GM12878 (cell line): ENCODE measurements at places on chromosomes 1 and 21. TPM values are rescaled to one million over a fixed set of nuclear protein-coding genes. Genes with fewer than 3 reads are reported as not detected.

The TMEM200B gene
- total RNA-seq: 0.08 TPM in 1 of 2 replicates, not detected in the other

- no peak for DNase-seq
Observed at GRCh38 chr1:181013144-181013543, 9.5 kb downstream of the STX6 start.

DNA sequence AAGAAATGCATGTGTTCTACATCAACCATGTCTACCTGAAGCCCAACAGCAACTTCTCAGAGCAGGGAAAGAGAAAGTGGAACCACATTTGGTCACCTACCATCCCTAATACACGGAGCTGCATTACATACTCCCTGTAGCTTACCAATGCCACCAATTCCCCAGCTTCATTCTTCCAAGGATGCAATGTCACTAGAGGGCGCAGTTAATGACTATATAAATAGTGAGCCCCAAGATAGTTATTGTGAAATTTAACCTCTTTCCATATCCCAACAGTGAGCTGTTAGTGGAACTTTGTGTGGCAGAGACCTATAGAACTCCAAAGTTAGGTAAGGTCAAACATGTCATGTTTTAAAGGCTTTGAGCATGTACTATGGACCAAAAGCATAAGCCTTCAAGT, 618.3 kb downstream of the SMYD3 start:
- peak; percentile 20 for DNase-seq

GRCh38 chr1:73839922-73840321, 358.1 kb downstream of the LRRIQ3 start:
- no peak for DNase-seq

The GUCA2B gene
- not detected in 2 replicates for total RNA-seq

DNA sequence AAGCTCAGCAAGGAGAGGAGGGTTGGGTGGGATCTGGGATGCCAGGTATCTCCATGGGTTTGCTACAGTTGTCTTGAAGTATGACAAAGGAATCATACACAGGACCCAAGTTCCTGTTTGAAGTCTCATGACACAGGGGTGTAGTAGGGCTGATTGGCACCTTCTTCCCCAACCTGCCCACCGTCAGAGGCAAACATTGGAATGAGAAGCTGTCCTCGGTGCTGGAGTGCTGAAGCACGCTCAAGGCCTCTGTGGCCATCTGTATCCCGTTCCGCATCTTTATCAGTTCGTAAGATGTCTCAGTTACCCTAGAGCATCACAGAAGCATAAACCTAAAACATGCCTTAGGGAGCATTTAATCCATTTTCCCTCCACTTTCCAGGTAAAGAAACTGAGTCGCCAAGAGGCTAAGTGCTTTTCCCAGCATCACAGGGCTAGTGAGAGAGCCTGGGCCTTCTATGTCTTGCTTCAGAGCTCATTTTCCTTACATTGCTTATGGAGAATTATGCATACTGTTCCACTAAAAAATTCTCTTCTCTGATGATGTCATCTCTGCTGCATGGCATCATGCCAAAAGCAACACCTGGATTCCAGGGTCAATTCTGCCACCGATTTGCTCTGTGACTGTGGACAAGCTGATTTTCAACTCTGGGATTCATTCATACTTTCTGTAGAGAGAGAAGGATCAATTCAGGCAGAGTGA, 34.2 kb downstream of the VWA5B1 start:
- no peak for DNase-seq

DNA sequence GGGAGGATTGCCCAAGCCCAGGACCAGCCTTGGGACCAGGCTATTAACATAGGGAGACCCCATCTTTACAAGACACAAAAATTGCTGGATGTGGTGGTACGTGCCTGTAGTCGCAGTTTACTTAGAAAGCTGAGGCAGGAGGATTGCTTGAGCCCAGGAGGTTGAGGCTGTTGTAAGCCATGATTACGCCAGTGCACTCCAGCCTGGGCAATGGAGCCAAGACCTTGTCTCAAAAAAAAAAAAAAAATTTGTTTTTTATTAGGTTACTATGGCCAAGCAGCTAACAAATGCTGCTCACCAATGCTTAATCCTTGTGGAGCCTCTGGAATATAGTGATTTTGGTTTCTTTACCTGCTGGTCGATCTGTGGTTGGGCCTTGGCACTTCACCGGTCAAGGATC, 8.8 kb downstream of the ARID1A start:
- DNase-seq: no peak

DNA sequence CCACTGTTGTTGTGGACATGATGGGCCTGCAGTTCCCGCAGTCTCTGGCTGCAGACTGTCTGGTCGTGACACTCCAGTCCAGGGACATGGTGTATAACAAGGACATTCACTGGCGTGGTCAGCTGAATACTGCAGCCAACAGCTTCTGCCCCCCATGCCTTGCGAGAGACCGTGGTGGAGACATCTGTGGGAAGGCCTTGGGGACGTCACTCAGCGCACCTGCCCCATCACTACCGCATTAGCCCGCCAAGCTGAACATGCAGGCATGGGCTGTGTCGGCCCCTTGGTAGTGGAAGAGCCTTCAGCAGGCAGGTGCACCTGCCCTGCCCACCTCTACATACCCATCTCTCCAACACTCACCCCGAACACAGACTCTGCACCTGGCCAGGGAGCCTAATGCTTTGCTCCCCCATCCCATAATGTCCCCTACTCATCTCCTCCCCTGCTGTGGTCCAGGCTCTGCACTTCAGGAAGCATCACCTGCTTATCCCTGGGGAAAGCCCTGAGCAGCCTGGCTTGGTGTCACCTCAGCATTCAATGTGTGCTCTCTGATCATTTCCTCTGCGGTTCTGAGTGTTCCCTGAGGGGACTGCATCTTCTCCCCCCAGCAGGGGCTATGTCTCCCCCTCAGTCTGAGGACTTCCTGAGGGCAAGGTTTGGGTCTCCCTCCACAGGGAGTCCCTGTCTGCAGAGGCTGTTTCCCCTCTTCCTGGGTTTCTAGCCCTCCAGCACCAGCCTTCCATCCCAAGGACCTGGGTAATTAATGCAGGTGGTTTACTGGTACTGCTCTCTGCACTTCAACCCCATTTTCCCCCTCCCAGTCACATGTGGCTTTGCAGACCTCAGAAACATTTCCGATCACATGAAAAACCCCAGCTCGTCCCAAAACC, 3.2 kb downstream of the PGLYRP4 start:
- DNase-seq: peak; percentile 51

The BCL2L15 gene
- 0.43 and 0.87 TPM in 2 replicates for total RNA-seq

The ACTN2 gene
- total RNA-seq: not detected in 2 replicates

DNA sequence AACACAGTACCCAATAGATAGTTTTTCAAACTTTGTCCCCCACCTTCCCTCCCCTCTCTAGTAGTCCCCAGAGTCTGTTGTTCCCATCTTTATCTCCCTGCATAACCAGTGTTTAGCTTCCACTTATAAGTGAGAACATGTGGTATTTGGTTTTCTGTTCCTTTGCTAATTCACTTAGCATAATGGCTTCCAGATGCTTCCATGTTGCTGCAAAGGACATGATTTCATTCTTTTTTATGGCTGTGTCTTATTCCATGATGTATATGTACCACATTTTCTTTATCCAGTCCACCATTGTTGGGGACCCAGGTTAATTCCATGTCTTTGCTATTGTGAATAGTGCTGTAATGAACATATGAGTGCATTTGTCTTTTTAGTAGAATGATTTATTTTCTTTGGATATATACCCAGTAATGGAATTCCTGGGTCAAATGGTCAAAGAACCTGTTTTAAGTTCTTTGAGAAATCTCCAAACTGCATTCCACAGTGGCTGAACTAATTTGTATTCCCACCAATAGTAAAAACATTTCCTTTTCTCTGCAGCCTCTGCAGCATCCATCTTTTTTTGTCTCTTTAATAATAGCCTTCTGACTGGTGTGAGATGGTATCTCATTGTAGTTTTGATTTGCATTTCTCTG, 126.0 kb downstream of the AK5 start:
- DNase-seq: no peak

The UBQLN4 gene
- 31.9 and 37.3 TPM in 2 replicates for total RNA-seq

The OLFM3 gene
- not detected in 2 replicates for total RNA-seq

DNA sequence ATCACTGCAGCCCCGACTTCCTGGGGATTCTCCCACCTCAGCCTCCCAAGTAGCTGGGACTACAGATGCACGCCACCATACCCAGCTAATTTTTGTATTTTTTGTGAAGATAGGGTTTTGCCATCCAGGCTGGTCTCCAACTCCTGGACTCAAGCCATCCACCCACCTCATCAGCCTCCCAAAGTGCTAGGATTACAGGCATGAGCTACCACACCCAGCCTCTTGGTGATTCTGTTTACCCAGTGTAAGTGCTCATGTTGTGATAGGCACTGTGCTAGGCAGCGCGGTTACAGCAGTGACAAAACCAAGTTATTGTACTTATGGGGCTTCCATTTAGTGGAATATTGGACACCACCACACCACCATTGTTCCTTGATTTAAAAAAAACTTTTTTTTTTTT, 9.7 kb upstream of the STX12 start:
- DNase-seq: no peak

The ACADM gene
- total RNA-seq: 119 and 121 TPM in 2 replicates

The RAB29 gene
- total RNA-seq: 12.5 TPM in 2 replicates

GRCh38 chr1:2650967-2651645, 18.3 kb upstream of the MMEL1 start:
- no peak for DNase-seq

The LCE1A gene
- total RNA-seq: not detected in 2 replicates
